ENCODE measurements at places on chromosomes 7 and 10. TPM values are rescaled to one million over a fixed set of nuclear protein-coding genes. Genes with fewer than 3 reads are reported as not detected.

Gene SLC18A3
- not detected for total RNA-seq

Gene SNCG
- 123 TPM for total RNA-seq

Gene KLF6
- total RNA-seq = 384 TPM

Gene ANKRD61
- not detected for total RNA-seq

Gene CDHR3
- 5.1 TPM for total RNA-seq

Gene LEP
- total RNA-seq = 0.97 TPM

Gene FLNC
- total RNA-seq = 245 TPM

- DNase-seq = peak; percentile 33
Measured at GRCh38 chr10:132270721-132271457, 36.9 kb downstream of the STK32C start.

GRCh38 chr7:158056761-158057160 is 530.9 kb downstream of the PTPRN2 start:
- DNase-seq = no peak

- no peak for DNase-seq
Measured at GRCh38 chr7:44541876-44542610, 913 bp upstream of the NPC1L1 start.

DNA sequence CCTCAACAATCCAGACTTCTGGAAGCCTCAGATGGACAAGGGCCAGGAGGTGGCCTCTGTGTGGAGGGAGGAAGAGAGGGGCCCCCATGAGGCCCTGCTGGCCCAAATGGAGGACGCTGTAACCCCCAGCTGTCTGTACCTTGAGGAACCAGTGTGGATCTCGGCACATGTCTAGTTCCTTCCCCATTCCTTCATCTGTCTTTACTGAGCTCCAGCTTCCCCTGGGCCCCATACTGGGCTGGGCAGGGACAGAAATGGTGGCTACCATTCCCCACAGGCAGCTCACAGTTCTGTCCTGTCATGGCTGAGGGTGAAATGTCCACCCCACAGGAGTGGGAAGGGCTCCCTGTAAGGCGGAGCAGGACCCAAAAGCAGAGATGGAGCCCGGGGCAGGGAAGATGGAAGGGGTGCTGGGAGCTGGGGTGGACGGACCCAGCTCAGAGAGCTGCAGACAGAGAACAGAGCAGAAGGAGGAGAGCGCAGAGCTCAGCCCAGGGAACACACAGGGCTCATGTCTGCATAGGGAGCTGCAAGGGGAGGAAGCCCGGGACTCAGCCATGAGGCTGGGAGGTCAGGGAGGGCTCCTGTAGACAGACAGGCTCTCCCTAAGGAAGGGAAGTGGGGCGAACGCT is 22.8 kb downstream of the ANTXRL start:
- peak; percentile 59 for DNase-seq

- DNase-seq = no peak
Measured at GRCh38 chr10:113666682-113667252, 2.9 kb upstream of the NRAP start.

DNA sequence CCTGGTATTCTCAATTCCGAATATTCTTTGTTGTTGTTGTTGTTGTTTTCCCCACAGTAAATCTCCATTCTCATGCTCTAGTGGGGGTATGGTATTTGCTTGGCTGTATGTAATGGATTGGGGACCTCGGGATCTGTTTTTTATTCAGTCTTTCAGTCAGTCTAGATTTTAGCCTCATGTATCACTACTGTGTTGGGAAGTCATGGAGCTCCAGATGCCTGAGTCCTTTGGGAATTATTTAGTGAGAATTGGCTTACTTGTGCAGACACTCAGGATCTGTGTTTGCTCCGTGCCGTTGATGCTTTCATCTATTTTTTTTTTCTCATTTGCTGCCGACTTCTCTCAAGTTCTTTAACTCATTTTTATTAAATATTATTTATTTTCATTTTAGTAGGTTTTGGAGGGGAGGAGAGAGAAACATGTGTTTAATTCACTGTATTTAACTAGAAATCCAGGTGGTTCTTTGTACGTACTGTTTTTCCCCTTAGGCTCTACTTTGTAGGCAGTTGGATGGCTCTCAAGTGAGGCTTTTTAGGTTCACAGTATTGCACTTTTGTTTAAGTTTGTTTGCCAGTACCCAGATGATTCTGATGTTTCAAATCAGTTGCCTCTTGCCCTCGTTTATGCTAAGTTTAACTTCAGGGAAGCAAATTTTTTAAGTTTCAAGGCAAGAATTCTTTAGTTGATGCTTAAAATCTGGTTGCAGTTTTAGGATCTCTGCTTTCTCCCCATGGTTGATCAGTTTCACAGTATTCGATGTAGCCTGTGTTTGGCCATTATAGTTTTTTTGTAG is 36.9 kb downstream of the ZNRF2 start:
- no peak for DNase-seq
